ENCODE measurements at places on chromosomes 7 and 10.

GRCh38 chr7:7595451-7595850, 28.8 kb downstream of the MIOS start:
- DNase-seq, result no peak

DNA sequence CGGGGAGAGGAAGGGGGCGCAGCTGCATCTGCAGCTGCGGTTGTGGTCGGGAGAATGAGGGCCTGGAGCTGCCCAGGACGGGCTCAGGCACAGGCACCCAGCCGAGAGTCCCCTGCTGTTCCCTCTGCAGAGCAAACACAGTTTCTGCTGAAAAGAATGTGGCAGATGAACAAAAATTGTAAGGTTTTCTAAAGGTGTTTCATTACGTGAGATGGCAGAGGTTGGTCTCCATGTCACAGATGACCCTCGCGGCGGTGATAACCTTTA, 456.2 kb downstream of the DNAJB6 start:
- no peak for DNase-seq

DNA sequence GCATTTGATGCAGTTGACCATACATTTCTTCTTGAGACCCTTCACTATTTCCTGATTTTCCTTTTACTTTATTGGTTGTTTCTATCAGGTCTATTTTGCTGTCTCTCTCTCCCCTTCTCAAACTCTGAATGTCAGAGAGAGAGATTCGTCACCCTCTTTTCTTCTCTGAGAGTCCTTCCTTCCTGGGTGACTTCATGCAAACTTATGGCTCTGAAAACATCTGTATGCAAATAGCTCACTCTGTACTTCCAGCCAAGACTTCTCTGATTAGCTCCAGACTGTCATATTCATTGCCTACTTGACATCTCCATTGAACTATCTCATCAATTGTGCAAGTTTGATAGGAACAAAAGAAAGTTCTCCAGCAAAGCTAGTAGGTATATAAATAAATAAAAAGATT, 191.7 kb upstream of the KLF6 start:
- no peak for DNase-seq

DNA sequence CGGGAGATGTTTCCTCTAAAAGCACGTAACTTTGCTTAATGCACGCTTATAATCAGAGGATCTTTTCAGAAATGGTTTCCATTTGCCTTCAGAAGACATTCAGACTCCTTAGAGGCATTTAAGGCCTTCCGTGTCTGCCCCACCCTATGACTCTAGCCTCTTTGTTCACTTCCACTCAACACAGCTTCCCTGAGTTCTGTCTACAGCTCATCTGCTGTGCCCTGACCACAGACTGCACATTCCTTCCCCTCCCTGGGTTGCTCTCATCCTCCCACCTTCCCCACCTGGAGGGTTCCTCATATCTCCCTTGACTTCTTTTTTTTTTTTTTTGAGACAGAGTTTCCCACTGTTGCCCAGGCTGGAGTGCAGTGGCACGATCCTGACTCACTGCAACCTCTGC, 16.6 kb downstream of the FBH1 start:
- DNase-seq, result no peak

DNA sequence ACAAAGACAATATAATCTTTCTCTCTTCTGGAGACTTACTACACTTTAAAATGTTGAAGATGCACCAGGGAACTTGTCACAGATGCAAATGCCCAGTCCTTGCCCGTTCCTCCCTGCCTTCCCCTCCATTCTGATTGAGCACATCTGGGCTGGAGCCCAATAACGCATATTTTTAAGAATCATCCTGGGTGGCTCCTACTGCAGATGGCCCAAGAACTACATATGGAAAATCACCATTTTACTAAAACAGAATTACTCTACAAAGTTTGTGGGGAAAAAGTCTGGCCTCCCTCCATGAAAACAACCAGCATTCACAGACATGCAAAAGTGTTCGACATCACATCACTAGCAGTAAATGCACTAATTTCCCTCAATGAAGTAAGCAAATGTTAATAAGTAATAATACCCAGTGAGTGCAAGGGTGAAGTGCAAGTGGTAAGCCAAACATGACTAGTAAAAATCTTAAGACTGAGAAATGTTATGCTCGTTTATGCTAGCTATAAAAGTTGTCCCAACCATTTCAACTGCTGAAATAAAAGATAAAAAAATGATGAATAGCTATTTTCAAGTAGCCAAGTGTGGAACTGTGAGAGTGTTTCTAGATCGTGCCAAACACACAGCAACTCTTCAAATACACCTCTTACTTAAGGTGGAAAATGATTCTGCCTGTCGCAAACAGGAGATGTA, 43.5 kb downstream of the TSPAN12 start:
- no peak for DNase-seq

DNA sequence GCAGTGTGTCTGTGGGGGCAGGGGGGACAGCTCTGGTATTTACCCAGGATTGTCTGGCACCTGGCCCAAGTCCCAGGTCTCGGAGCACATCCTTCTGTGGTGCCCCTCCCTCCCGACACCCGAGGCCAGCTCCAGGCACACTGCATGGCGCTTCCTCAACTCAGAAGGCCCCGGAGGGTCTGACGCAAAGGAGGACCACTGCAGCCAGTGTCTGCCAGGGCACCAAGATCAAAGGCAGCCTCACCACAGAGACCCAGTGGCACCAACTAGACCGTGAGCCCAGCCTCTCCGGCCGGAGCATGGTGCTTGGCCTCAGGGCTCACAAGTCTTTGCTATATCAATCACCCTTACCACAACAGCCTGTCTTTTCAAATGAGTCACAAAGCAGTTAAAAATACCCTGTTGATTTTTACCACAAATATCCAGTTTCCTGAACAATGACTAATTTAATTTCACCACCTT, 99.3 kb upstream of the DDC start:
- no peak for DNase-seq

- no peak for DNase-seq
These were observed at the start of gene GATA3 for GRCh38 chr10:8054494-8055407. GATA3 (plus strand) TSS chr10:8054688; CDS start chr10:8055656, 968 bp downstream.

GRCh38 chr7:132123773-132124172, 452.5 kb downstream of the PLXNA4 start:
- no peak for DNase-seq

- no peak for DNase-seq
These were observed 130.2 kb downstream of the SAMD9 start for GRCh38 chr7:92987538-92987937.

DNA sequence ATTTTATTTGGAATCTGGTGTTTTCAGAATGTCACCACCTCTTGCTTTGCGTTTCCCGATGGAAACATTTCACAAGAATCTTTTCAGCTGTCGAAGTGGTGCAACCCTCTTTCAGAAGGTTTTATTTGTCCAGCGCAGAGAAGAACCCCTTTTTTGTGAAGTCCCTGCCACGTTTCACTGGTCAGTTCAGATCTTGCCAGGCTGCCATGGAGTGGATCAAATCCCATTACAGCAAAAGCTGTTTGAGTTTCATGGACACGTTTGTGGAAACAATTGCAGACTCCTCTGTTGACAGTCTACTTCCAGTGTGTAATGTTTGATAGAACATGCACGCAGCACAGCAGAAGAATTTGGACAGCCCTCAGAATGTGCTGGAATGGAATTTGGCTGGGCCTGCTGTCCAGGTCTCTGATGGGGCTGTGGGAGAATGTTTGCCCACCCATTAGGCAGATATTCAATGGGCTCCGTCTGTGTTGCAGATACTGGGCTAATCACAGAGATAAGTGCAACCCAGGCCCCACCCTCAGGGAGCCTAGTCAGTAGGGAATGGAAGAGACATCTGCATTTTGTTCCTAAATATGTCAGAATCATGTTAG, 143.2 kb downstream of the GRK5 start:
- no peak for DNase-seq

DNA sequence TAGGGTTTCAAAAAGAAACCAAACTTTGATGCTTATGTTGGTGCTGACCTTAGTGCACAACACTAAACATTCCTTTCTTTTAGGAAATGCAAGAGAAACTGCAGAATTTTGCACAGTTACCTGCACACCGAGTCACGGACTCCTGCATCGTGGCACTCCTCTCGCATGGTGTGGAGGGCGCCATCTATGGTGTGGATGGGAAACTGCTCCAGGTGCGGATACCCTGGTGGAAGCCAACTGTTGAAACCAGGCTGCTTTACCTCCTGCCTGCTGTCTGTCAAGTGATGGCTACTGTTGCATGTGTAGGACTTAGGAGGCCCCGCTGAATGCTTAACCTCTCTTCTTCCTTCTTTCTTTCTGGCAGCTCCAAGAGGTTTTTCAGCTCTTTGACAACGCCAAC, 11.7 kb downstream of the CASP2 start:
- DNase-seq, result no peak

- DNase-seq, result no peak
These were observed 51.5 kb upstream of the DGKB start for GRCh38 chr7:14954035-14954434.

- DNase-seq, result no peak
These were observed 18.4 kb downstream of the PPP1R17 start for GRCh38 chr7:31705377-31705776.

DNA sequence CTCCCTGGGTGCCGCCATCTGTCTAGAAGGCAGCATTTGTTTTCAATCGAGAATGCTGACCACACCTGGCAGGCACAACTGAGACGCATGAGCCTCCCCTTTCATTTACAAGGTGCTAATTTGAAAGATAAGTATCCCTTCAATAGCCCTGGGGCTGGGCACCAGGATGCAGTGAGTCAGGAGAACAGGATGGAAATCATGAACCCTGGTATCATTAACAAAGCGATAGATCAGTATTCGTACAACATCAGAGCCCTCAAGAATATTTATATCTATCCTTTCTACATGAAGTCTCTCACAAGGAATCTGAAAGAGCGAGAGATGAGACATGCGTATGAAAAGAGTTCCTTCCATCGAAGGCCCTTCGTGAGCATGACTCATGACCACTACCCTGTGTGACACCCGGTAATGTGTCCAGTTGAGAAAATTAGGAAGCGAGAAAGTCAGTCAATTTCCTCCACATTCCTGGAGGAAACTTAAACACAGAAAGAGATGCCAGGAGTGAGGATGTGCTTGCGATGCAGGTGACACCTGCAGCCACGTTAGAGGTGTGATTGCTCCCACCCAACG, 123.1 kb upstream of the PITRM1 start:
- DNase-seq, result no peak

DNA sequence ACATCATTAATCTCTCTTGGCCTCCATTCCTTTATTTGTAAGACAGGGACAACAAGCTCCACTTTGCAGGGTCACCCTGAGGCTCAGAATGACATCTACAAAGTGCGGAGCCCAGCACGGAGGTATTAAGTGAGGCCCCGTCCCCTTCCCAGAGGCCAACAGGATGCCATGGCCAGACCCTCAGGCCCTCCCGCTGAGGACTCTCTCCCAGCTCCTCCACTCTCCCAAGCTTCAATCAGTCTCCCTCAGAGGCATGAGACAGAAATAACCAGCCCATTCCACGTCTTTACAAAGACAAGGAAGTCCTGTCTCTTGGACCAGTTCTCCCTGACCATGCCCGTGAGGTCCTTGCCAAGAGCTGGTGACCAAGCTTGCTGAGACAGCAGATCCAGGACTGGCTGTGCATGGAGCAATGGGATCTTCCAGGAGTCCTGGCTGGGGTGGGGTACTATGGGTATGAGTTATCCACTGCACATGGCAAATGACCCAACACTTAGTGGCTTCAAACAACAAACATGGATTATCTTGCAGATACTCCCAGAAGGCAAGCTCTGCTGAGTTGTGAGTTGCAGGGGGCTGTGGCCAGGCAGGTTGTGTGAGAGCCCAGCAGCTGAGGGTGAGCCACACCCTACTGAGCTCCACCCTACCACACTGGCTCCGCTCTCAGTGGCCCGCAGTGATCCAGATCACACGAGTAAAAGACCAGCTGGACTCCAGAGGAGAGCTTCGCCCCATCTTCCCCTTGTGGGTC, 4.3 kb upstream of the PPIF start:
- no peak for DNase-seq

DNA sequence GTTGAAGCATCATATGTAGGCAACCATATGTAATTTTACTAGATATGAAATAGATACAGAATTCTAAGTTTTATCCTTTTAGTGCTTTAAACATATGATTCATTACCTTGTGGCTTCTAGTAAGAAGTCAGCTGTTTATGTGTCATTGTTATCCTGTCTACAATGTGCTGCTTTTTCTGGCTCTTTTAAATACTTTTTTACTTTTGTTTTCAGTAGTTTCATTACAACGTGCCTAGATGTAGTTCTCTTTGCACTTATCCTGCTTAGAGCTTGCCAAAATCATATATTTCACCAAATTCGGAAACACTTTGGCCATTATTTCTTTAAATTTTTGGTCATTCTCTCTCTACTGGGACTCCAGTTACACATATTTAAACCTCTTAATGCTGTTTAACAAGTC, 26.4 kb downstream of the YAE1 start:
- DNase-seq, result no peak

DNA sequence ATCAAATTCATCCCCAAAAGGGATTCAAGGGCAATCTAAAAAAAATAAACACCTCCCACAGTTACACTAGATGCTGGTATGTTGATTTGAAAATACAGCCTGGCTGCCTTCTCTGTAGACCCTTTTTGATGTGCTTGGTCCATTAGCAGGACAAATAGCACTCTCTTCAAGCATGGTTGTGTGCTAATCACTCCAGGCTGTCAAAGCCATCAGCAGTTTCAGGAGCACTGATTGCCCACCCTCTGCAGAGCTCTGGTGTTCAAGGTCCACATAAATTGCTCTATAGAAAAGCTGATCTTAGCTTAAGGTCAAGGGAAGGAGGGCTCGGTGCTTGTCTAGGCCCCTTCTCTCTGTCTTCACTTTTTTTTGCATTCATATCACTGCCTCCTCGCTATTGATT, 35.4 kb downstream of the PRR15 start:
- DNase-seq, result no peak
